Left lobe of liver (tissue), 2 donors: ENCODE measurements at places on chromosomes 3 and 15. TPM values are rescaled to one million over a fixed set of nuclear protein-coding genes. Genes with fewer than 3 reads are reported as not detected.

The NCEH1 gene
- 1.9 TPM for total RNA-seq

The STAB1 gene
- 71.5 TPM for total RNA-seq

The DAZL gene
- total RNA-seq, result not detected

The MESP2 gene
- total RNA-seq, result 0.15 TPM

The SUSD5 gene
- total RNA-seq, result 0.05 TPM

The ST8SIA2 gene
- total RNA-seq, result not detected

The SH2D7 gene
- total RNA-seq, result not detected

The FETUB gene
- 49.9 TPM for total RNA-seq

The SKIC8 gene
- total RNA-seq, result 22.1 TPM

The BUB1B gene
- total RNA-seq, result 0.68 TPM

The MORC1 gene
- 0.10 TPM for total RNA-seq

The CYP11A1 gene
- 3.0 TPM for total RNA-seq

The PXYLP1 gene
- total RNA-seq, result 3.7 TPM

The RTP1 gene
- not detected for total RNA-seq

The SLC2A2 gene
- 351 TPM for total RNA-seq

The CKMT1A gene
- total RNA-seq, result not detected

The ARGFX gene
- not detected for total RNA-seq

The GJD2 gene
- not detected for total RNA-seq

The QRICH1 gene
- 33.4 TPM for total RNA-seq

The LARP6 gene
- 1.9 TPM for total RNA-seq

The PRR20G gene
- total RNA-seq, result not detected

The AADACL2 gene
- total RNA-seq, result not detected

The HYKK gene
- 5.4 TPM for total RNA-seq

The LRTM1 gene
- total RNA-seq, result not detected

The SERPINI2 gene
- 0.15 TPM for total RNA-seq

The ARHGAP11A gene
- 1.8 TPM for total RNA-seq

The XCR1 gene
- not detected for total RNA-seq

The STAC gene
- total RNA-seq, result 0.65 TPM

The MYO5C gene
- 6.3 TPM for total RNA-seq

The FAM174B gene
- 4.3 TPM for total RNA-seq

The GFM1 gene
- 42.9 TPM for total RNA-seq

The MST1R gene
- 1.3 TPM for total RNA-seq

The CAMK2N2 gene
- 0.43 TPM for total RNA-seq

The ATXN7 gene
- total RNA-seq, result 12.7 TPM

The LRRC2 gene
- 7.4 TPM for total RNA-seq

The SLC22A13 gene
- total RNA-seq, result 0.50 TPM

The TGM4 gene
- total RNA-seq, result not detected

The FANCD2 gene
- 0.65 TPM for total RNA-seq

The DUOXA2 gene
- not detected for total RNA-seq

The MYRIP gene
- total RNA-seq, result 12.7 TPM

The CACNA2D3 gene
- total RNA-seq, result 0.10 TPM

The SHC4 gene
- total RNA-seq, result 0.15 TPM

The HES1 gene
- total RNA-seq, result 21.3 TPM
